ENCODE measurements at places on chromosomes 5 and 9.

DNA sequence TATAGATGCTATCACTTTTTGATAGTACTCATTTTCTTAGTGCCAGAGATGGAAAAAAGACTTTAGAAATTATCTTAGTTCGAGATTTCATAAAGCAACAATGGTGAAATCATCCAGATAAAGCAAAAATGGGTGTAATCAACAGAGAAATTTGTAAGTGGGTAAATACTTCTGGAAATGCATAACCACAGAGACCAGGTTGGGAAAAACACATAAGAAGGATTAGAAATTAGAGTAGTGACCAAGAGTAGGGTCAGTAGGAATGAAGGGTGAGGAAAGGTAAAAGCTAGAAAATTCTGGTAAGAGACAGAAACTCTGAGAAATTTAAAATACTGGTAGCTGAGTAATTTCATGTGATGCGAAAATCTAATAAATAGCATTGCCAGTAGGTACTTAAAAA lies 11.2 kb downstream of the EDIL3 start:
- DNase-seq, result no peak

DNA sequence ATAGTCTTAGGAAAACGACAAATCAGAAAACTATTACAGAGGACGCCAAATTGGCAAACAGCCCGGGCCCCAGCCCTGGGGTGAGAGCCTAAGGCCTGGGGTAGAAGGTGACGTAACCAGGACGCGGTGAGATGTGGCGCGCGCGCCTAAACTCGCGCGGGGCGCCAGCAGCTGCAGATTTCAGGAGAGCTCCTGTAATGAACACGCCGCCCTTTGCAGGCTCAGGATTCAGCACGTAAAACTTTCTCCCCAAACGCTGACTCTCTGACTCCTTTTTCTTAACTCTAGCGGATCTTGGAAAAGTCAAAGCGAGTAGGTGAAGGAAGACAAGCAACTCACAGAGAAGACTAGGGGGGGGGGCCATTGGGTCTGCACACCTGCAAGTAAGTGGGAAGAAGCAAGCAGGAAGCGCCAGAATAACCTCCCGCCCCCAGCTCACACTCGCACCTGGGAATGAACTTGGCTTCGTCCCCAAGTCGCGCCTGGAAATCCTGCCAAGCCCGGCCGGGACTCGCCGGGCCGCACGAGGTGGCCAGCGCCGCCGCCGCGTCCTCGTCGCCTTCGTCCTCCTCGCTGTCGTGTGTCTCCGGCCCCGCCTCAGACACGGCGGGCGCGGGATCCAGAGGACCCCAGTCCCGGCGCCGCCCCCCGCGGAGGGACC lies 822 bp downstream of the RASEF start:
- DNase-seq, result peak; percentile 71

GRCh38 chr5:134136221-134136631 lies 21.7 kb downstream of the TCF7 start:
- no peak for DNase-seq

DNA sequence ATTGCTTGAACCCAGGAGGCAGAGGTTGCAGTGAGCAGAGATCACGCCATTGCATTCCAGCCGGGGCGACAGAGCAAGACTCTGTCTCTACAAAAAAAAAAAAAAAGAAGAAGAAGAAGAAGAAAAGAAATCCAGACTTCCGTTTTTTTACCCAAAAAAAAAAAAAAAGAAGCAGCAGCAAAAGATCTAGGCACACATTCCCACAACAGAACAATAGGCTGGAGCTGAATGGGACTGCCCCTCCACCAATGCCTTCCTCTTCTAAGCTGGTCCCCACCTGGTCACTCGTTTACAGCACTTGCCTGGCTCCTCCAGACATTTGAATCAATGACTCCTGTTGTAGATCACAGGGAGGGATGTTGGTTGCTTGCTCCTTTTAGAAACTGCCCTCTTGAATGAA lies 1.6 kb upstream of the LMAN2 start:
- no peak for DNase-seq

- no peak for DNase-seq
These were observed 43.0 kb downstream of the FSTL4 start for GRCh38 chr5:133569347-133569746.

- no peak for DNase-seq
These were observed 26.7 kb upstream of the FRMPD1 start for GRCh38 chr9:37624073-37624472.

DNA sequence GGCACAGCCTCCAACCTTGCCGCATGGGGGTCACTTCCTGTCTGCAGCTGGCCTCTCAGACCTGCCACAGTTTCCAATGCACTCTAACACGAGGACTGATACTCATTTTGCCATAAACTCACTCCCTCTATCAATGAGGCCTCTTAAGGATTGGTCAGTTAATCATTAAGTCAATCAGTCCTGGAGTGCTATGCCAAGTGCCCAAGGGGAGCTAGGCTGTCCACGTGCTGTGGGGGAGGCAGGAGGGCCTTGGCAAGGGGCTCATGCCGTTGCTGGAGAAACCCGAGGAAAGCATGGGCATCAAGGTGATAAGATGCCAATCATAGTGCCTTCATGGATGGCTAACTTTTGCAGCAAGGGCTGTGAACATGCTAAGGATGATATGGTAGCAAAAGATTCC lies 1.7 kb upstream of the ALDH1B1 start:
- no peak for DNase-seq

- no peak for DNase-seq
These were observed 468.6 kb upstream of the ARRDC3 start for GRCh38 chr5:91851670-91852069.

GRCh38 chr5:31573494-31574142 lies 41.5 kb downstream of the C5orf22 start:
- no peak for DNase-seq

GRCh38 chr9:80378669-80379293 lies 807.0 kb downstream of the TLE4 start:
- no peak for DNase-seq

GRCh38 chr5:40171971-40172370 lies 507.7 kb upstream of the PTGER4 start:
- DNase-seq, result no peak

DNA sequence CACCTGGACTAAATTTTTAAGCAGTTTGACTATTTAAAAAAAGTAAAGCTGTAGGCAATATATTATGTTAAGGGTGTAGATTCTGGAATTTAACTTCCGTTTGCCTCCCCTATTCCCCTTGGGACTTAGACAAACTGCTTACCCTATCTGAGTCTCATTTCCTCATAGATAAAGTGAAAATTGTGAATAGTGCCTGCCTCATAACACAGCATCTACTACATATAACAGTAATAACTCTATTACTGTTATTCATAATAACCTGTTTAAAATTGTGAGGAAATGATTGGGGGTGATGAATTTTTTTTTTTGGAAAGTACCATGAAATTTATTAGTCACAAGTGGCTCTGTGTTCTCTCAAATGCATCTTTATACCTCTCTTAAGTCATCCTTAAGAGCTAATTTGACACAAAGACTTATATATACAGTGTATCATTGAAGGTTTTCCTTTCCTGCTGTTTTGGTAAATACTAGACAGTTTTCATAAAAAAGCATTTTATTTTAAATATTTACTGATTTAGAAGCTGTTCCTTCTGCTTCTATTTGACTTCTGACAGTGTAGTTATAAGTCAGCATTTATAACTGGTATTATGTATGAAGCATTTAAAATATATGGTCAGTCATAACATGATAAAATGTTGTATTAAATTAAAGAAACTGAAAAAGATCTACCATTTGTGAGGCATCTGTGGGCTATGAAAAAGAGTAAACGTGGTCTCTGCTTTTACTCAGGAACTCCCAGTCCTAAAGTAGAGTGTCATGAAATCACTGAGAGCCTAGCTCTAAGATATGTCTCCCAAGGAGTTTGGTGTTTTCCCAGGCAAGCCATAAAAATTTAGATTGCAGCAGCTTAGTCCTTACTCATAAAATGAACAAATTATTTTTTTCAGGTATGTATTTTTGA lies 46.4 kb downstream of the MCCC2 start:
- no peak for DNase-seq

DNA sequence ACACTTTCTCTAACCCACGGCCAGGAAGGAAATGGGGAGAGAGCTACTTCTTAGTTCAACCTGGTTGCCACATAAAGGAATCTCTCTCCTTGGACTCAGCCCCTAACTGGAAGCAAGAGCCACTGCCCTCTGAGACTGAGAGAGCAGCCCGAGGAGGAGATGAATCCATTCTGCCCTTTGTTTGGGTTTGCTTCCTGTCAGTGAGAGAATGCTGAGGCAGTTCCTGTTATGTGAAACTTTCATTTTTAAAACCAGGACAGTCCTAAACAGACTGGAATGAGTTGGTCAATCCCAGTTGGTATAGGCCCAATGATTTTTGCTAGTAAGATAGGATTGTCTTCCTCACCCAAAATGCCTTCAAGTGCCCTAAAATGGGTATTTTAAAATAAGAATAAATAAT lies 205.1 kb downstream of the NTRK2 start:
- DNase-seq, result no peak

DNA sequence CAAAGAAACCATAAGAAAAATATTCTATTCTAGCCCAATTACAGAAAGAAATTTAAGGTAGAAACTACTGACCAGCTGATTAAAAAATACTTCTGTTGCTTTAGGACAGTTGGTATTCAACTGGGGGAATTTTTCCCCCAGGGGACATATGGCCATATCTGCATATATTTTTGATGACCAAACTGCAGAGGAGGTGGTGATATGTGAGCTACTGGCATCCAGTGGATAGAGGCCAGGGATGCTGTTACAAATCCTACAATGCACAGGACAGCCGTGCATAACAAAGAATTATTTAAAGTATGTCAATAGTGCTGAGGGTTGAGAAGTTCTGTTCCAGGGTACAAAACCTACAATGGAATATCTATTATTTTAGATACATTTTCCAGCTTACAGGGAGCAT lies 24.0 kb downstream of the ZFR start:
- DNase-seq, result no peak

GRCh38 chr5:150313921-150314716 lies 11.4 kb upstream of the ARSI start:
- no peak for DNase-seq

DNA sequence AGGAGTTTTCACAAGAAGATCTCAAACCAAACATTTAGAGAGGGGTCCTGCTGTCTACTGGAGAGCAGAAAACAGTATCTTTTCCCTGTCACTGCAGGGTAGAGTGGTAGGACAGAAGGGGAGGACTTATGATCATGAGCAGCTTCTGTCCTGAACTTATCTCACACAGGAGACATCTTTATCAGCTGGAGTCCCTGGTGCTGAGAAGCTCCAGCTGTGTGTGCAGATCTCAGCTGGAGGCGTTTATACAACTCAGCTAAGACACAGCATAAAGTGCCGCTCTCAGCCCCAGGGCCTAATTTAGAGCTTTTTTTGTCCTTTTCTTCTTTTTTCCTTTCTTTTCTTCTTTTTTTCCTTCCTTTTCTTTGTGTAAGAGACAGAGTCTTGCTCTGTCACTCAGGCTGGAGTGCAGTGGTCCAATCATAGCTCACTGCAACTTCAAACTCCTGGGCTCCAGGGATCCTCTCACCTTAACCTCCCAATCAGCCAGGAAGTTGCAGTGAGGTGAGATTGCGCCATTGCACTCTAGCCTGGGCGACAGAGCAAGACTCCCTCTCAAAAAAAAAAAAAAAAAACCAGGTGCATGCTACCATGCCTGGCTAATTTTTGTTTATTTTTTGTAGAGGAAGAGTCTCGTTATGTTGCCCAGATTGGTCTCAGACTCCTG lies 31.9 kb downstream of the CCDC125 start:
- no peak for DNase-seq

DNA sequence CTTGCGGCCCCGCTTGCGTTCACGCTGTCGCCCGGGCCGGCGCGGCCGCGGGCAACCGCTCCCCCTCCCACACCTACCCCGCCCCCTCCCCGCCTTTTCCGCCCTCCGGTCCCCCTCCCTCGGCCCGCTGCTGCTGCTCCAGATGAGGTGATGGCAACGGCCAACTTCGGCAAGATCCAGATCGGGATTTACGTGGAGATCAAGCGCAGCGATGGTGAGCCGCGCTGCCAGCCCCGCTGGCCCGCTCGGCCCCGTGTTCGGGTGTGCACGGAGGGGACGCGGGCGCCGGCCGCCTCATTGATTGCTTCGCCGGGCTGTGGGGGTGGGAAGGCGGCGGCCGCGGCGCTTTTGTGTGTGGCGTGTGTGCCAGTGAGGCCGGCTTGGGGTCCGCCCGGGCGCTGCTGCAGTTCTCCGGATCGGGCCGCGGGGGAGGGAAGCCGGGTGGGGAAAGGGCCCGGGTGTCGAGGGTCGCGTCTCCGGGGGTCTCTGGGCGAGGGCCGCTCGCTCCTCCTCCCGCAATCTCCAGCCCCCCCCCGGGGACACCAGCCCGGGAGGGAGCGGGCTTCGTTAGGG lies 403 bp downstream of the KIF2A start:
- no peak for DNase-seq

DNA sequence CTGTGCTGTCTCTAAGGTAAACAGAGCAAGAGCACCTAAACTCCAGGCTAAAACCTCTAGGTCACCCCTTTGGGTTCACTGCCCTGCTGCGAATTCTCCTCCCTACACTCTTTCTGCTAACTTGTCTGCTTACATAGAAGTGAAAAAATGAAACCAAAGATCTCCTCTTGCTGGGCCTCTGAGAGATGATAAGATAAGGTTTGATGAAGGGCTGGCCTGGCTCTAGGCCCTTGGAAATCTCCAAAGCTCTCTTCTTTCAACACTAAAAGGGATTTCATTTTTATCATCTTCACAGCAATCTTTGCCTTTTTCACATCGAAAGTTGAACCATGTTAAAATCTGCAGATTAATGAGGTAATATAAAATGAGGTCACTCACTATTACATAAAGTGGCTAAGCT lies 450.8 kb upstream of the TLE4 start:
- no peak for DNase-seq

DNA sequence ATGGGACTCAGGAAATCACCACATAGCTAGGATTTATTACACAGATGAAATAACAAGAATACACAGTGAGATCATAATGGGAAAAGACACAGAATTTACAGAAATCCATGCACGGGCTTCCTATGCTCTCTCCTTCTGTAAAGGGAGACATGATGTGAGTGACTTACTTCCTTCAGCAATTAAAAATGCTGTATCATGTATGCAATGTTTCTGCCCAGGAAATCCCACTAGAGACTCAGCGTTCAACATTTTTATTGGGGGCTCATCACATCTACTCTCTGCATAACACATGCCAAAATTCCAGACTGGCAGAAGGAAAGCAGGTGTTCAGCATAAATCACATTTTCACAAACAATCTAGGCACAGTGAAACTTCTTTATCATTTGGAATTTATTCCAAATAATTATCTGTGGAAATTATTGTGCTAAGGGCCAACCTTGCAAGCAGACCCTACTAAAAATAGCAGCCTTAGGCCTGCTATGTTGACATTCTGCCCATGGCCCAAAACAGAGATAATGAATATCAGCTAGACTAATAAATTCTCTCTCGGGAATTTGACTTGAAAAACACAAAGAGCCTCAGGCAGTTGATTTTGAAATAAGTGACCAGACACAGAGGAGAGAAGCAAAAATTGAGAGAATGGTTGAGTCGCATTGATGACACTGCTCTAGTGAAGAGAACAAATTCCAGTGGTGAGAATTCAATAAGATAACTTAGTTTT lies 31.4 kb upstream of the SELENOP start:
- DNase-seq, result no peak

- no peak for DNase-seq
These were observed 1060.5 kb upstream of the DMAC1 start for GRCh38 chr9:8860086-8860485.
